Stimulated activated CD4-positive, alpha-beta T cell treated with anti-CD3 and anti-CD28 coated beads, TNF-alpha, amount 100 ng/mL, for 4 hours (primary cell): ENCODE measurements at places on chromosomes 3 and 15.

DNA sequence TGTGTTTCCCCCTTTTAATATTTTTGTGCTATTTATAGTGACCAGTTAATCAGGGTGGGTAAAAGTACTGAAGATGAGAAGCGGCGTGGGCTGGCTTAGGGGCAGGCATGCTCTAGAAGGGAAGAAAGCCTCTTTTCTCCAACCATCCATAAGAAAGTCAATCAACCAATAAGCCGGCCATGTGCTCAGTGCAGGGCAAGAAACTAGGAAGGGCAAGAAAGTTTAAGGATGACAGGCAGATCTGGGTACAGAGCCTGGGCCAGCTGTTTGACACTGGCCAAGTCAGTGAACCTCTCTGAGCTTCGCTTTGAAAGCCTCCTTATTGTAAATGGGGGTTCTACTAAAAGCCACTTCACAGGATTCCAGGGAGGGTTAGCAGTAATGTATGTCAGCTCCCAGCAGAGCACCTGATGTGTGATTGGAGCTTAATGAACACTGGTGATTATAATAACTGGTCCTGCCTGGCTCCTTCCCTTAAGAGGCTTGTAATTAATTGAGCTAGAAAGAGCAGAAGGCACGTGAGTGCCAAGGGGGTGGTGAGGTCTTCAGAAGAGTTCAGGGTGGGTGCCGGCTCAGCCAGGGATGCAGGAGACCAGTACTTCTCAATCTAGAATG lies 5.7 kb upstream of the CHRNA3 start:
- no peak for DNase-seq

- no peak for DNase-seq
Observed at GRCh38 chr3:5305684-5305989, 118.1 kb downstream of the EDEM1 start.

DNA sequence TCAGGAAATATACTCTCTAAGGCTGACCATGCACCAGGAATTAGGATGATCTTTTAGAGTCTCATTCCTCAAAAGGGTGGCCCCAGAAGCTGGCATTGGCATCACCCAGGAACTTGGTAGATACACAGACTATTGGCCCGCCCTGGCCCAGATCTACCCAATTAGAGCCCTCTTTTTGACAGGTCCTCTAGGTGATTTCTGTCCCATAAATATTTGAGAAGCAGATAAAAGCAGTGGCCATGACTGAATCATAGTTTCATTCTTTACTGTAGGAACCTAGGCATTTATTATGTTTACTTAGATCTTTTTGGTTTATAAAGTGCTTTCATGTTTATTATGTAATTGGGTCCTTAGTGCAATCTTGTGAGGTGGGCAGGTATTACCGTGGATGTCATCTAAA lies 7.6 kb downstream of the TLNRD1 start:
- no peak for DNase-seq

GRCh38 chr3:5095886-5096285 lies 26.2 kb upstream of the ARL8B start:
- DNase-seq = no peak

DNA sequence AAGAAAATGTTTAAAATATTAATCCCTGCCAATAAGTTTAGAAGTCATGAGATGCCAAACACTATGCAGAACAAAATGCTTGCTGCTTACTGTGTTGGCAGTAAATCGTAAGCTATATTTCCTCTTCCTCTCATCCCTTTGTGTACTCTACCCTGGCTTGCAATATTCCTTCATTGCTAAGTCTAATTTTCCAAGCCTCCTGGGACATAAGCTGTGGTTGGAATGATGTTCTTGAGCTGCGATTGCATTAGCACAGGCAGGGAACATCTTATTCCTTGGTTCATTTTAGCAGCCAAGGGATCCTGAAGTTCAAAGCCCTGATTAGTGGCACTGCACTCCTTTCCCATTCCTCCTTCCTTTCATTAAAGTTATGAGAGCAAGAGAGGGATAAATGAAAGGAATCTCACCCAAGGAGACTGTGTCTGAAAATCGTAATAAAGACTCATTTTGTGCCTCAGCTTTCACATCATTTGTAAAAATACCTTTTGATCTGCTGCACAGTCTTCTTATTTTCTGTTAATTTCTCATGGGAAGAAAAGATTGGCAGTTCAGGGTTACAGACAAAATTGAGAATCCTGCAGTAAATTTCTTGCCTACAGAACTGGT lies 535.2 kb downstream of the OCA2 start:
- no peak for DNase-seq

DNA sequence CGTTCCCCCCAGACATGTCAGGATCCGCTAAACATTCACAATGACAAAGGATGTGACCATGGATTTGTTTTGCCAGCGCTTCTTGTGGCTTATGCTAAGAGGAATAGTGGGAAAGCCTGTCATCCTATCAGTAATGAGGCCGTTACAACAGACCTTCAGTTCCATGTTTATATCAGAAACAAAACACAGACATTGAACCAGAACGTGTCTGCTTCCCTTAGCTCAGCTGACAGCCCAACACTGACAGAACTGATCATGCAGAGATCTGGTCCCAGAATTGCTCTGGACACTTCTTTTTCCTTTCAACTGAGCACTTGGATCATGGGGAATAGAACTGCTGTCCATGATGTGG lies 58.3 kb upstream of the MYZAP start:
- no peak for DNase-seq

- DNase-seq = no peak
Observed at GRCh38 chr3:13276438-13277195, 143.5 kb downstream of the NUP210 start.

GRCh38 chr15:69666441-69666882 lies 213.8 kb downstream of the RPLP1 start:
- DNase-seq = no peak

GRCh38 chr3:11323813-11324212 lies 51.6 kb downstream of the ATG7 start:
- DNase-seq = no peak
